SIG-M5 (cell line): ENCODE measurements at places on chromosomes 6 and 20.
A peak's percentile ranks its signal among the peaks of the same experiment; 100 is the strongest.

DNA sequence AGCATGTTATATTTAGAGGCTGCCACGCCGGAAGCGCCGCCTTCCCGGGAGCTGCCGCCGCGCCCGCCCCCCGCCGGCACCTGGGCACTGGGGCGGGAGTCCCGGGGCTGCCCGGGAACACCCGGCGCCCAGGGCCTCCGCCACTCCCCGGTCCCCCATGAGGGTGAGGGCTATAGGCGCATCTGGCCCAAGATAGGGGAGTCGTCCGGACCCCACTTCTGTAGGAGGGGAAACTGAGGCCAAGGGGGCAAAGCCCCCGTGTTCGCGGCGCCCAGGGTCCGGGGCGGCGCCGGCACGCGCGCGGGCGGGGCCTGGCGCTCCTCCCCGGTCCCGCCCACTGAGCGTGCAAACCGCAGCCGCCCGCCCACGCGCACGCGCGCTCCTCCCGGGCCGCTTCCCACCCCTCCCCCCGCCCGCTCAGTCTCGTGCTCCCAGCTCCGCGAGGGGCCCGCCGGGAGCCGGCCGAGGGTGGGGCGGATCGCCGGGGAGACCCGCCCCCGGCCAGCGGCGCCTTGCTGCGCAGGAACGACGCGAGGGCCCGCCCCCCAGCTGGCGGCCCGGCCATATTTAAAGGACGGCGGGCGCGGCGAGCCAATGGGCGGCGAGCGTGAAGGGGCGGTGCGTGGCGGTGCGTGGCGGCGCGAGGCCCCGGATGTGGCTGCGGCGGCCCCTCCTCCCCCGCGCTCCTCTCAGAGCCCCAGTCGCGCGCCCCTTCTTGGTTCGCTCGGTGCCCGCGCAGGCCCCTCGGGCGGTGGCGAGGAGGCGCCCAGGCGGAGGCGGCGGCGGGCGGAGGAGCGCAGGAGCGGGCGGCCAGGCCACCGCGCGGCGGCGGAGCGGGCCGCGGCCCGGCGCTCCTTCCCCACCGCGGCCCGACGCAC lies at the start of gene LSM14B:
Gene LSM14B, plus strand, starts transcription at position 700 of the 878 bp plus-strand sequence. CDS start 192 bp downstream, outside the sequence.
- peak; percentile 72 for DNase-seq

DNA sequence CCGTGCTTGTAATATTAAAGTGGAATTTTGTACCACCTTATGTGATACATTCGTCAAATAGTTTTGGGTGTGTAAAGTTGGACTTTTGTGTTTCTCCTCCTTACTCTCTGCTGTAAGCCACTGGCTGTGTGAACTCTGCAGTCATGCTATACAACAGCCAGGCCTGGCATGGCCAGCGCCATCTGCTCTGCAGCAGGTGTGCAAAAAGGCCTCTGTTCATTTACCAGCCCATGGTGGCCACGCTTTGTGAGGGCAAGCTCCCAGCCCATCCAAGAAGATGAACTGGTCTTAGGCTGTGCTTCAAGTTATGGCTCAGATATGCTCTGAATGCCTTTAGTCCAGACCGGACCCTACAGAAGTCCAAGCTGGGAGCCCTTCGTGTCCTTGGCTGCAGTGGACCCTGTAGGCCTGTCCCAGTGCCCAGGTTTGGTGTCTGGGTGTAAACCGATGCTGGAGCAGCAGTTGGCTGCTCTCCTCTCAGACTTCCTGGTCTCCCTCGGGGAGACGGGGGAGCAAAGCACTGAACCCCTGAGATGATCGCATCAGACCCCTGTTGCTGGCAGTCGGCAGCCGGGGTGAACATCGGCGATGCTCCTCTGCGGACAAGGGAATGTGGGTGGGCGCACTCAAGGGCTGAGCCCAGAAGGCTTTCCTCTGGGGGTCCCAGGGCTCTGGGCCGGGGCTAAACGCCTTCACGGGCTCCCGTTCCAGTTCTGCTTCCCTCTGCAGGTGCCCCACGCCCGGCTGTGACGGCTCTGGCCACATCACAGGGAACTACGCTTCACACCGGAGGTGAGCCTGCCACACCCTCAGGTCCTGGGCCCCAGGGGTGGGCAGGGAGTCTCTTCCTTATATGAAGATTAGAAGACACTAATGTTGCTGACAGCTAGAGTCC lies 28.6 kb upstream of the PCMTD2 start:
- no peak for DNase-seq

DNA sequence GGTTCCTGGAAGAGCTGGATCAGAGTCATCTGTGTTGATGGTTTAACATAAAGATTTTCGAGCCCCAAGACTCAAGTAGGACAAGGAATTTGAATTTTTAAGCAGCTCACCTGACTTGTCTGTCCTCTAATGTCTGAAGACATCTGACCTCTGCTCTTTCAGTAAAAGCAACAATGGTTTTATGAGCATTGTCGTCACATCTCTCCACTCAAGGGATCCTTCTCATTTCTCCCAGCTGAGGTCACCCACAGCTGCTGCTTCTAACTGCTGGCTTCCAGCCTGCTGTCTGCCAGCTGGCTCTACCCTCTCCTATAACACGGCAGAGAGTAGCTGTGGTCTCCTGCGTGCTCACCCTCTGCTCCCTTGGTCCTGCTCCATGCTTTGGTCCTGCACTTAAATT lies 24.7 kb upstream of the HDAC2 start:
- no peak for DNase-seq

DNA sequence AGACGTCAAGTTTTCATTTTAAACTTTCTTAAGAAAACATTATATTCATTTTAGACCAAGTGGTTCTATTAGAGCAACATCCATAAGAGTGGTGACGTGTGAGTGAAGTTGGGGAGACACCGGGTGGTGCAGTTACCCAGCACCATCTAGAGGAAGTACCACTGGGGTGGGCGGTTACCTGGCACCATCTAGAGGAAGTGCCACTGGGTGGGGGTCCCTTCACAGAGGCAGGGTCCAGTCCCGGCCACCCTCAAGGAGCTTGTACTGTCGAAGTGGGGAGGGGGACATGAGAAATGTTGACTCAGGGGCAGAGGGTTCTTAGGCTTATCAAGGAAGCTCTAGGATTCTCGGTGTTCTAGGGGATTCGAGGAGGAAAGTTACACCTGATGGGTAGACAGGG lies 26.2 kb downstream of the PHACTR3 start:
- DNase-seq = no peak

- no peak for DNase-seq
Observed at GRCh38 chr6:130457605-130458004, 91.8 kb downstream of the TMEM200A start.

DNA sequence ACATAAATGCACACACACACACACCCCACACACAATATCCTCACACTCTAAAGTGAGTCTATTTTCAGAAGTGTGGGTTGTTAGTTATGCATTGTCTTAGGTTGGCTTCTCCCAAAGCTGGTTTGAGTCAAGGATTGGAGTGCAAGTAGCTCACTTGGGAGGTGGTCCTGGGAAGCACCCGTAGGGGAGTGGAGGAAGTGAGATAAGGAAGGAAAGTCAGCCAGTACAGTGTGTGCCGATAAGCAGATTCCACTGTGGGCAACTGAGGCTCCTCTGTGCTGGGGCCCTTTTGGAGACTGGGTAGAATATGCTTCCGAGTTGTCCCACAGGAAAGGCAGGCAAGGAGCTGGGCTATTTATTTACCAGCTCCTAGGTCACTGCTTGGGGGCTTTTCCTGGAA lies 67.2 kb downstream of the PLCB4 start:
- DNase-seq = no peak

DNA sequence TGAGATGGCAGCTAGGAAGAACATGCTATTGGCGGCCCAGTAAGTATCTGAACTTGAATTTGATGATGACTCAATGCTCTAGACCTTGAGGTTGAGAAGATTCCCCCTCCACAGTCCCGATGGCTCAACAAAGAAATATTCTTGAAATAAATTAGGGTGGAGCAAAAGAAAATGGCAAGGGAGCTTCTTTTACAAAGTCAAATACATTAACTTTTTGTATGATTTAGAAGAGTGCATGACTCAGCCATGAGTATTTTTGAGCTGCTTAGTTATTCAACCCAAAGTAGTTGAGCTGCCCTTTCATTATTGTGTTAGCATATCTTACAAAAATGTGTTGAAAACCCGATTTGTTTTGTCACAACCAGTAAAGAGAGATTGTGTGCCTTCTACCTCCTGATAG lies 7.6 kb downstream of the TFAP2C start:
- DNase-seq = no peak

DNA sequence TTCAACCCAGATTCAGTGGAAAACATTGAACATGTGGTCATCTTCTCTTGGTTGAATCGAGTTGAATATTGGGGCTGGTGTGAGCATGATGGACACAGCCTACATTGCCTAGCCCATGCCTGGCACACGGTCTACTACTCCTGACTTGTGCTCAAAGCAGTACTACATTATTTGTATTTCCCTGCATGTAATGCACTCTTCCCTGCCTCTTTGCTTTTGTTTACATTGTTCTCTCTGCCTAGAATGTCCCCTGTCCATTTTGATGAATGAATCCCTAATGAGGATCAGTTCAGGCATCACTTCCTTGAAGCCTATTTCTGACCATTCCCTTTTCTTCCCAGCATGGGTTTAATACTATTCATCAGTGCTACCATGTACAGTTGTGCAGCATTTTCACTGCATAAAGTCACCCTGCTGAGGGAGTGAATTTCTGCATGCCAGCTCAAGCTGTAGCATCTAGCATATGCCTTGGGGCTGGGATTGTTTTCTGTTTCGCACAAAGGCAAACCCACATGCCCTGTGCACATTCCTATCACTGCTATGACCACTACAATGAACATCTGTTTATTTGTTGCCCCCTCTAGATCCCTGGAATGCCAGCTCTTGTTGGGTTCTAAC lies 75.3 kb upstream of the CCN6 start:
- DNase-seq = no peak

DNA sequence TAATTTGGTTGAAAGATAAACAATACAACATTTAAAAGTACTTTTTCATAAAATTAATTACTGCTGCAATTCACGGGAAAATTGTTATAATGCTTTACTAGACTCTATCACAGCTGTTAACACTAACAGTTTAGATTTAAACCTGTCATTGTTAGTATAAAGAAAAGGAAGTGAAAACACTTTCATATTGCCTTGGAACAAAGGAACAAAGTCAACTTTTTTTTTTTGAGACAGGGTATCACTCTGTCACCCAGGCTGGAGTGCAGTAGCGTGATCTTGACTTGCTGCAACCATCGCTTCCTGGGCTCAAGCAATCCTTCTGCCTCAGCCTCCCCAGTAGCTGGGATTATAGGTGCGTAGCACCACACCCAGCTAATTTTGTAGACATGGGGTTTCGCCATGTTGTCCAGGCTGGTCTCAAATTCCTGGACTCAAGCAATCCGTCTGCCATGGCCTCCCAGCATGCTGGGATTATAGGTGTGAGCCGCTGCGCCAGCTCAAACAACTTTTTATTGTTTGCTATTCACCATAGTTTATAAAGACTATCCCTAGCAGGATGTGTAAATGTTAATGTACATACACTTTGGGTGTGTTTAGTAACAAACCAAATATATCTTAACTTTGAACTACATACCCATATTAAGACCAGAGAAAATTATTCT lies 22.1 kb downstream of the SLC35A1 start:
- DNase-seq = no peak

DNA sequence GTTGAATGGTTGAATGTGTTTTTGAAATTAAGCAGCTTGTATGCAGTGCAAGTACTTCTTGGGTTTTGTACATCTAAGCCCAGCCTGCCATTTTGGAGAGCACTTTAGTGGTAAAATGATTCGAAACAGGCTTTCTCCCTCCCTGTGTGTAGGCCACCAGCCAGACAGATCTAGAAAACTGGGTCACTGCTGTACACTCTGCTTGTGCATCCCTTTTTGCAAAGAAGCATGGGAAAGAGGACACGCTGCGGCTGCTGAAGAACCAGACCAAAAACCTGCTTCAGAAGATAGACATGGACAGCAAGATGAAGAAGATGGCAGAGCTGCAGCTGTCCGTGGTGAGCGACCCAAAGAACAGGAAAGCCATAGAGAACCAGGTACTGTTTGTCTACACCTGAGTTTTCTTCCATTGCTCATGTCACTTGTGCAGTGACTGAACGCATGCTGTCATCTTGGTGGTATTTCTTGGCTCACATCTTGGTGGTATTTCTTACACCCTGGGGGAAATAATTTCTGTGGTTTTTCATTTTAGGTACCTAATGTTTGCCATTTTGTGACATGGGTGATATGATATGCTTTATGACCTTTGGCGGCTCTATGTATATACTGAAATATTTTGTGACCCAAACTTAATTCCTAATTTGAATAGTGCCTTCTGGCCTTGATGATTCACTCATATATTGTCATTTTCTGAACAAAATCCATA lies 115.7 kb upstream of the CLDN20 start:
- DNase-seq = no peak

- DNase-seq = no peak
Observed at GRCh38 chr6:158571826-158572652, 12.1 kb downstream of the TMEM181 start.

GRCh38 chr6:112279031-112279935 lies 24.9 kb upstream of the LAMA4 start:
- DNase-seq = no peak

GRCh38 chr6:71410164-71410566 lies 121.6 kb downstream of the OGFRL1 start:
- DNase-seq = no peak

GRCh38 chr6:44667226-44667625 lies 279.7 kb downstream of the CDC5L start:
- no peak for DNase-seq

- DNase-seq = no peak
Observed at GRCh38 chr6:43715056-43715788, 27.6 kb upstream of the MRPS18A start.

DNA sequence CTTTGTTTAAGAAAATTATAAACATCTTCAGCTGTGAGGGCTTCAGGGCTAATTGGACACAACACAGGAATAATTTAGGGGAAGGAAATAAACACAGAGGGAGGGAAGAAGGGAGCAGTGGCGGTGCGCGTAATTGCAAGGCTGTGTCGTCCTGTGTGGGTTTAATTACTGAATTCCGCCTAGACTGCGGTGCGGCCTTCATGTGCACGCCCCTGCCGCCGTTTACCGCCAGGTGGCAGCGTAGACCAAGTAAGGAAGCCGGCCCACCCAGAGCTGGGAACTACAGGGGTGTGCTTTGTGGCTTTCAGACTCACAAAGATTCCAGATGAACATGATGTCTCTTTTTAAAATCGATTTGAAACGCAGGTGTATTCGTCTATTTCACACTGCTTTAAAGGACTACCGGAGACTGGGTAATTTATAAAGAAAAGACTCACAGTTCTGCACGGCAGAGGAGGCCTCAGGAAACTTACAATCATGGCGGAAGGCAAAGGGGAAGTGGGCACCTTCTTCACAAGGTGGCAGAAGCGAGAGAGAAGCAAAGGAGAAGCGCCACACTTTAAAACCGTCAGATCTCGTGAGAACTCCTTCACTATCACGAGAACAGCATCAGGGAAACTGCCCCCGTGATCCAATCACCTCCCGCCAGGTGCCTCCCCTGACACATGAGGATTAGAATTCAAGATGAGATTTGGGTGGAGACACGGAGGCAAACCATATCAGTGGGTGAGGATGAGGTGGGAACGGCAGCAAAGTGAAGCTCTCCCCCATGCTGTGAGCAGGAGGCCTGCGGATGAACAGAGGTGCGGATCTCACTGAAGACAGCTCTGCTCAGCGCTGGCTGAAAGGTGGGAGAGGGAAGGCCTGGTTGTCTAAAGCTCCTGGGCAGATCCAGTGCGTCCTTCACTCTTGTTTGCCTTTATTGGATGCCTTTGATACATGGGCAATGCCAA lies 222.0 kb upstream of the PDE10A start:
- no peak for DNase-seq

- DNase-seq = no peak
Observed at GRCh38 chr6:47137073-47137472, 94.9 kb upstream of the ADGRF1 start.
